ENCODE measurements at places on chromosomes 16 and 17.

GRCh38 chr17:35716897-35717465, 14.5 kb upstream of the RASL10B start:
- no peak for DNase-seq

- DNase-seq, result peak; percentile 41
Measured at GRCh38 chr17:39634384-39634871, 2.5 kb upstream of the STARD3 start.

- DNase-seq, result no peak
Measured at GRCh38 chr16:49278944-49279725, 2.5 kb downstream of the CBLN1 start.

DNA sequence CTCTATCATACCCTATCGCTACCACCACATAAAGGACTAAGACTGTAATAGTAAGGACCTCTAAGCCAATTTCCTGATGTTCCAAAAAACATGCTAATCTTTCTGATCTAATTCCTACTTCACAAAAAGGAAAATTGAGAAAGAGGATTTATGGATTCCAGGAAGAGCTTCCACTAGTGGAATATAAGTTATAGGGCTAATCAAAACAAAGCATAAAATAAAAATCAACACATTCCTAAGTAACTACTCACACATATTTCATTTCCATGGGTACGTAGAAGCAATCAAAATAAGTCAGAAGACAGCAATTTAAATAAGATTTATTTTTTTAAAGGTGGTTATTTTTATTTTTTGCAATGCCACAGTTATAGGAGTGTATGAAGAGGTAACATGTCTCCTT, 12.4 kb downstream of the CCDC43 start:
- no peak for DNase-seq

DNA sequence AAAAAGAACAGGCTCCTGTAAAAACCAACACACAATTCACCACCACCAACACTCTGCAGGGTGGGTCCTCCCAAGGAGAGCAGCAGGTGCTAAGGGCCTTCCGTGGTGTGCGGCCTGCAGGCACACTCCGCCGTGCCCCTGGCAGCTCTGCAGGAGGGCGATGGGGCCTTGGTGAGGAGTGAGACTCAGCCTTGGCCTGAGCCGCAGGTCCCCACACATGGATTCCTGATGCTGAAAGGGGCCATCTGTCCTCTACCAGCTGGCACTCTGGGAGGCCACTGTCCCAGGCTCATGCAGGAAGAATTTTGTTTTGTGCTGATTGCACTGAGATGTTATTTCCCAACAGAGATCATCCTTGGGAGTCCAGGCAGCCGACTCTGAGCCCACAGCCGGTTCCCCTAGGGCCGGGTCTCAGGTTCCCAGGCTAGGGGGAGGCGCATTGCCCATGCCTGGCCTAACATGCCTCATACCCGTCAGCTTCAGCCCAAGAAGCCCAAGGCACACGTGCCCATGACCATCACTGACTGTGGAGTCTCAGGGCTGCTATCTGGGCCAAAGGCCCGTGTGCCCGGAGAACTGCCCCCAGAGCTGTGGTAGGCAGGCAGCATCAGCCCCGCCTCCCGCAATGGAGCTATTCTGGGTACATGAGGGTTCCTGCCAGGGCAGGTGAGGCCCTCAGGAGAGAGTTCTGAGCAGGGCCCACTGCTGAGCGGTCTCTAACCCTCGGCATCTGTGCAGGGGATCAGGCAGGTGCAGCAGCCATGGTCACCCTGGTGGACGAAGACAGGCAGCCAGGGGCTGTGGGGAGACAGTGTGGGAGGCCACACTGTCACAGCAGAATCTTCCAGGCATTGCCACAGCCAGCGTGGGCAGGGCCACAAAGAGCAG, 97.9 kb upstream of the ZNF469 start:
- DNase-seq, result no peak

GRCh38 chr17:65523411-65523810, 38.0 kb downstream of the AXIN2 start:
- no peak for DNase-seq

DNA sequence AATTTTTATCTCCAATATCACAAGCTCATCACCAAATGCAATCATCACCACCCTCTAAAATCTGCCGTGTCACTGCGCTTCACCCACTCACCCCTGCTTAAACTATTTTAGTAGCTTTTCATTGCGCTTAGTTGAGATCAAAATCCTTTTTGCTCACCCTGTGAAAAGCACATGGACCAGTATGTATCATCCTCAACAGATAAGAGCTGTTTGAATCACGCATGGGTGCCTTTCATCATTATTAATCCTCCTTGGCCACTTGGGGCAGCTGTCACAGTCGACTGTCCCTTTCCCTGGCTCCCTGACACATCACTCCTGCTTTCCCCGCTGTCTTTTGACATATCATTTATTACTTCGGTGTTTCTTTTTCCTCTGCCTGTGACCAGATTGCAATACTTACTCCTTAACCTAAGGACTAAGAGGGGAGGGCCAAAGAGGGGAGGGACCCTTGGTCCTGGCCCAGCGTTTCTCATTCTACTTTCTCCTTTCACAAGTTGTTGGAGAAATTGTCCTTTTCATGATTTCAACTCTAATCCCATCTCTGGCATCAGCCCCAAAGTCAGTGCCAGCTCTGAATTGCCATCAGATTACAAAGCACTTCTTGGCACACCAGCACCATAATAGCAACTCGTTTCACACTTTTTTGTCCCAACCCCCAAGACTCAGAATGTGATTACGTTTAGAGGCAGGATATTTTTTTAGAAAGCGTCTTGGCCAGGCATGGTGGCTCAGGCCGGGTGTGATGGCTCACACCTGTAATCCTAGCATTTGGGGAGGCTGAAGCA, 8.6 kb upstream of the KDM6B start:
- DNase-seq, result no peak

DNA sequence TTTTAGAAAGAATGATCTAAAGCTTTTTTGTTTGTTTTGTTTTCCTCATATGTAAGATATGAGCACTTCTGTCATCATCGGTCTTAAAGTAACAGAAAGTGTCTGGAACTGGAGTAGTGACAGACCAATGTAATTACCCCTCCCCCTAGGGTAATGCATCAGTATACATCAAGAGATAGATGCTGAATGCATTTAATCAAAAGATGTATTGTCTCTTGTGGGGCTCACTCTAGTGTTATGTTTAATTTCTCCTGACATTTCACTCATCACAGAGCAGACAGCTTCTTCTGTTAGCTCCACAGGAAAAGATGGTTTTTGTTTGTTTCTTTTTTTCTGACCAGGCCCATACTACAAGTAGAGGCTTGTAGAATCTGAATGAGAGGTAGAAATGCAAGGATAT, 168.7 kb upstream of the C17orf78 start:
- no peak for DNase-seq

GRCh38 chr17:20010099-20010863, 1.1 kb downstream of the SPECC1 start:
- no peak for DNase-seq

GRCh38 chr16:2838928-2839327, 8.8 kb downstream of the ZG16B start:
- peak; percentile 1 for DNase-seq

GRCh38 chr17:56598466-56598865, 5.0 kb downstream of the NOG start:
- DNase-seq, result no peak

DNA sequence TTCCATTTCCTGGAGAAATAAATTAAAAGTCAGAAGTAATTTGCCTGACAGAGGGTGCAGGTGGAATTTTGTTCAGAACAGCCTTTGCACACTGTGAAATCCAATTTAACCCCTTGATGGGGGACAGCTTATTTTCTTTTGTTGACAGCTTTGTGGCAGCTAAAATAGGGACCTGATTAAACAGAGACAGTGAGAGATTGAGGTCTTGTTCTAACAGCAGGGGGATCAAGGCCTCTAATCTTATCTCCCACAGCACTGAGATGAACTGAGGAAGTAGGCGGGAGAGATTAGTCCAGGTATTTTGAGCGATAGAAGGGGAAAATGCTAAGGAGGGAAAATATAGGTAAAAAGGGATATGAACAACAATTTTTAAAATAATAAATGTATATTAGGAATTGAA, 1491.4 kb upstream of the GOT2 start:
- DNase-seq, result no peak

DNA sequence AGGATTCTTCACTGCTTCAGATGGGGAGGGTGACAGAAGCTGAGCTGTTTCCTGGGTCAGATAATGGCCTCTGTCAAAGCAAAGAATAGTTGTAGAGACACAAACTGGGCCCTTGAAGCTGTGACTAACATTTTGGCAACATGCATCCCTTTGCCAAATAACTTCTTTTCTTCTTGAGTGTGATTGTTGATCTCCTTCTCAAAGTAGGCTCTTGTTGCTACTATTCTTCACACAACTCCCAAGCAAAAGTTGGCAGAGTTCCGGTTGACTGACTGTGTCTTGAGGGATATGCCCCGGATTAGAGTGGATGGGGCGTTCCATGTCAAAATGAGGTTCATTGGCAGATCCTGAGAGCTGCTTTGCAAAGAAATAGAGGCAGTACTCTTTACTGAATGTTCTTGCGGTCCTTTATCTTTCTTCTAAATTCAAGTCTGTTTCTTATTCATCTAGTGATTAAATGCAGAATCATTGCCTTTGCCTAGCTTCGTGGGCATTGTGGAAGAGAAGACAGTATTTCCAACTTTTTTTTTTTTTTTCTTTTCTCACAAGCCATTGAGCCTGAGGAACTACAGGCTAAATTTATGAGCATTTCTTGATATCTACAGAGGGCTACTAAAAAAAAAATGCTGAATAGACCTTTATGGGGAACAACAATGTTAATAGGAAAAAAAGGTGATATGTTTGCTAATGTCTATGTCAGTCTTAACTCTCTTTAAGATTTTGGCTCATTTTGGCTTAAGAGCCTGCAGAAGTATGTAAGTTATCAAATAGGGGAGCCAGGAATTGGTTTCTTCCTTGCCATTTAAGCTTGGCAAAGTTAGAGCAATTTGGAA, 5.8 kb downstream of the WIPF2 start:
- no peak for DNase-seq

GRCh38 chr17:47317119-47317518, 6.6 kb upstream of the EFCAB13 start:
- no peak for DNase-seq

DNA sequence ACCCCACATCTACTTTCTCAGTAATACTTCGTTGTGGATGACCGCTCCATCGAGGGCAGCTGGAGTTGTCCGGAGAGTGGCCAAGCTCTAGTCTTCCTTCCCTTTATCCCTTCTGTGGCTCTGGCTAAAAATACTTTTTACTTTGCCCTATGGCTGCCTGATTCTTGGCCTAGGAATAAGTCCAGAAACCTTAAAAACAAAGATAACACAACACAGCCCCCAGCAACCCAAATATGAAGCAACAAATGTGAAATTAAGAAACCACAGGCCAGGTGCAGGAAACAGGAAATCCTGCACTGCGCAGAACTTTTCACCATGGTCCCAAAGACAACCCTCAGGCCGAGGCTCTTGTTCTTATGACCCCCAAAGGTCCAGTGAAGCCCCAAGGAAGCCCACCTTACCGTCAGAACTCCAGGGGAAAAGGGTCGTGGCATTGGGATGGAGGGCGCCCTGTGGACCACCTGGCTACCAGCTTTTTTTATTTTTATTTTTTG, 26.0 kb downstream of the TK2 start:
- no peak for DNase-seq

DNA sequence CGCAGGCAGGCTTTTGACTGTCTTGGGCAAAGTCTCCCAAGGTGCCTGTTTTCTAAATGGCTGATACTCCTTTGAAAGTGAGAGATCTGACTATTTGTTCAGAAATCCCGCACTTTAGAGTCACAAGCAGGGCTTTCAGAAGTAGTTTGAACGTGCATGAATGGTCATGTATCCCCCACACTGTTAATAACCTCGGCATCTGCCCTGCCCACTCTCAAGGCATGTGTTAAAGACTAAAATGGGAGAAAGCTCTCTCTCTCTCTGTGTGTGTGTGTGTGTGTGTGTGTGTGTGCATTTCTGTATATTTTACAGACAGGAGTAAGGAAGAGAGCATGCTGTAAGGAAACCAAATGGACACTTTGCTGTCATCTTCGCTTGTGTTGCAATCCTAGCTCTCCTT, 163.7 kb downstream of the MAF start:
- no peak for DNase-seq

DNA sequence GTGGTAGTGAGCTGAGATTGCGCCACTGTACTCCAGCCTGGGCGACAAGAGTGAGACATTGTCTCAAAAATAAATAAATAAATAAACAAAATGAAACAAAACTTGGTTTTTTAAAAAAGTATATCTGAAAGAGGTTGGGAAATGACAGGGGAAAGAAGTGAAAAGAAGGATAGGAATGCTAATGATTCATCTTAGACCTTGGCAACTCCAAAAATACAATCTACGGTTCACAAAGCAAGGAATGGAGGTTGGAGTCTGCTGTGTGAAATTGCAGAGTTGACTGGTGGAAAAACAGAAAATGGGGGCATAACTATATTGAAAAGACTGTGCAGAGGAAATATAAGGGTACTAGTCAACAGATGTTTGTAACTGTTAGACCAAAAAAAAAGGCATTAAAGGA, 40.0 kb upstream of the CD300E start:
- no peak for DNase-seq

DNA sequence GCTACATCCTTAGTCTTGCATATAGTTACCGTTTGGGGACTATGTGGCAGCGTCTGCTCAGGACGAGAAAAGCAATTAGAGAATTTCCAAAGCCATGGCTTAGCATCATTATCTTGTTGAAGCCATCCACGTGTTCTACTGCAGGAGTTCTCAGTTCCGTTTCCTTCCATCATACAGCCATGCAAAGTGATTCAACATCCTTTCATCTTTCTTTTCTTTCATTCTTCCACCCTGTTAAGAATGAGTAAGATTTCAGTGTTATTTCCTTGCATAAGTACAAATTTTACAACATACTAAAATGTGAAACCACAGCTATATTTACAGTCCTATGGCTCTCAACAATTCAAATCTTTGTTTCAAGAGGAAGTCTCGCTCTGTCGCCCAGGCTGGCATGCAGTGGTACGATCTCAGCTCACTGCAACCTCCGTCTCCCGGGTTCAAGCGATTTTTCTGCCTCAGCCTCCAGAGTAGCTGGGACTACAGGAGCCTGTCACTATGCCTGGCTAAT, 3.8 kb downstream of the MARF1 start:
- no peak for DNase-seq

GRCh38 chr17:67717192-67717623, 528 bp upstream of the NOL11 start:
- DNase-seq, result peak; percentile 38

GRCh38 chr17:29042679-29043538, at the start of gene PIPOX:
PIPOX (plus strand) TSS chr17:29043141; CDS start chr17:29043226, 85 bp downstream.
- DNase-seq, result peak; percentile 80

DNA sequence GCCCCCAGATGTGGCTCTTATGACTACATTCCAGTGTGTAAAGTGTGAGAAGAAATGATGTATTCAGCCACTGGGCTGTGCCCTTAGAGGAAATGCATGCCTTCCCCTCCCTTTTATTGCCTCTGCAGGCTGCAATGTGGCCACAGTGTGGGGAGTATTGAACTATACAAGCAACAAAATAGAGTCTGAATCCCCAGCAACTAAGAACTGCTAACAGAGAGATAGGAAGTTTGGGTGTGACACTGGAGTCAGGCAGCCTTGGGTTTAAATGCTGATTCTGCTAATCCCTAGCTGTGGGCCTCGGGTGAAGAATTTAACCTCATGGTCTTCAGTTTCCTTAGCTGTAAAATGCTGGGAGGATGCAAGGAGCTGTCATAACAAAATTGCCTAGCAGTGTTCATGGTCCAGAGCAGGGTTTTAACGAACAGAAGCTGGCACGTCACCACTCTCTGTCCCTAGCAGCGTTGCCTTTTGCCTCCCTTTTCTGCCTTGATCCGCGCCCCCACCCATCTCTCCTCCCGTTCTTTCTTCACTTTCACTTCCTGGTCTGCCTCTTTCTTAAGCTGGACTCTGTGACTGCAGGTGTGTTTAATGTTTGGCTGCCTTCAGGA, 50.3 kb downstream of the KPNA2 start:
- DNase-seq, result no peak

Data from NCI-H774 (cell line).